ENCODE measurements at places on chromosomes 6 and 20. TPM values are rescaled to one million over a fixed set of nuclear protein-coding genes. Genes with fewer than 3 reads are reported as not detected.

- H3K36me3 ChIP-seq = no peaks in the 10 kb centered on the region
- no peaks in the 10 kb centered on the region for H3K27me3 ChIP-seq
- no peak for DNase-seq
- no peaks in the 10 kb centered on the region for H3K4me1 ChIP-seq
- no peak overlapping the region for H3K27ac ChIP-seq
Observed at GRCh38 chr20:24742436-24742835, 206.6 kb upstream of the CST7 start.

GRCh38 chr20:32495217-32495565 lies 89.9 kb downstream of the NOL4L start:
- no peak overlapping the region for H3K4me3 ChIP-seq
- H3K4me1 ChIP-seq = no peaks in the 10 kb centered on the region
- no peak overlapping the region for H3K27ac ChIP-seq
- DNase-seq = no peak
- no peaks in the 10 kb centered on the region for H3K27me3 ChIP-seq
- H3K36me3 ChIP-seq = no peaks in the 10 kb centered on the region

DNA sequence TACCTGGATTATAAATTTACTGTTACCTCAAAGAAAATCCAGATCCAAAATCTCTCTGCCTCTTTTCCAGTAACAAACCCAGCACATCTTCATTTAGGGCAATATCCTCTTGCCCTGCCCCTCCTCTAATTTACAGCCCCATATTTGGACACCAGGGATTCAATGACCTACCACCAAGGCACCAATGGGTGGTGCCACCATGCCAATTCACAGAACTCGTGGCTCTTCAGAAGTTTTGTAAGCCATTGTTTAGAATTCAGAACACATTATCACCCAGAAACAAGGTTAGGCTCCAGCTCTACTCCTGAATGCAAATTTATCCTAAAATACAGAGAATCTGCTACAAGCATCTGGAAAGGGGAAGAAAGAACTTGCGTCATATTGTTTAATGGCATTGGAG lies 67.8 kb upstream of the SASH1 start:
- H3K4me1 ChIP-seq = no peaks in the 10 kb centered on the region
- no peaks in the 10 kb centered on the region for H3K36me3 ChIP-seq
- no peak overlapping the region for H3K4me3 ChIP-seq
- H3K27me3 ChIP-seq = no peaks in the 10 kb centered on the region
- H3K27ac ChIP-seq = no peak overlapping the region
- DNase-seq = no peak

- no peaks in the 10 kb centered on the region for H3K4me1 ChIP-seq
- H3K36me3 ChIP-seq = no peaks in the 10 kb centered on the region
- H3K4me3 ChIP-seq = no peak overlapping the region
- no peaks in the 10 kb centered on the region for H3K27me3 ChIP-seq
Observed at GRCh38 chr20:16580147-16580546, 6.9 kb upstream of the KIF16B start.

- H3K27ac ChIP-seq = no peak overlapping the region
- no peak for DNase-seq
- no peaks in the 10 kb centered on the region for H3K36me3 ChIP-seq
- no peak overlapping the region for H3K4me3 ChIP-seq
- H3K4me1 ChIP-seq = no peaks in the 10 kb centered on the region
Observed at GRCh38 chr20:50536333-50536732, 26.1 kb downstream of the PTPN1 start.

DNA sequence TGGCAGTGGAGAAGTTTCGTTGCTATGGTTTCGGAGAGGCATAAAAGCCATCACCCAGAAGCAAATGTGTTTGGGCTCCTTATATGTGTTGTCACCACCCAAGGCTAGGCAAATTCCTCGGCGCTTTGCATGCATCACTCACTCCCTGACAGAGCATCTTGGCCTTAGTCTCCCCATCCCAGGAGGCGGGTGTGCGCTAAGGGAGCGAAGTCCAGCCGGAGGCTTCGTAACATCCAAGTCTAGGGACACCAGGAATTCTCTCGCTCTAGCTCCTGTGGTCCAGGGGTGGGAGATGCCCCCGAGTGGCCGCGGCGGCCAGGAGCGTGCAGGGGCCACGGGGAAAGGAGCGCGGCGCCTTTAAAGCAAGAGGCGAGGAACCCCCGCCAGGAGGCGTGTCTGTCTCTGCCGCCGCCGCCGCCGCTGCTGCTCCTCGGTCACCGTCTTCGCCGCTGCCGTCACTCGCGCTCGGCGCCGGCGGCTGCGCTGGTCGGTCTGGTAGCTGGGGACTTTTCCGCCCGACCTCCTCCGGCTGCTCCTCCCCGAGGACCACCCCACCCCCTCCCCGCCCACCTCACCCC lies at the start of gene GRIK2:
GRIK2 (plus strand) TSS at position 458 of the 578 bp plus-strand sequence.
- H3K27me3 ChIP-seq = peaks cover 4% of the 10 kb centered on the region
- no peaks in the 10 kb centered on the region for H3K36me3 ChIP-seq
- no peaks in the 10 kb centered on the region for H3K4me1 ChIP-seq
- peak; percentile 46 for DNase-seq
- no peak within 1 kb of the TSS for H3K27ac ChIP-seq

Gene HS3ST5
- not detected for total RNA-seq

Gene BPI
- total RNA-seq = not detected

Gene SCUBE3
- 0.03 TPM for total RNA-seq

Measured in pancreas (tissue), 10 donors.